ENCODE measurements at places on chromosomes 7 and 10.

DNA sequence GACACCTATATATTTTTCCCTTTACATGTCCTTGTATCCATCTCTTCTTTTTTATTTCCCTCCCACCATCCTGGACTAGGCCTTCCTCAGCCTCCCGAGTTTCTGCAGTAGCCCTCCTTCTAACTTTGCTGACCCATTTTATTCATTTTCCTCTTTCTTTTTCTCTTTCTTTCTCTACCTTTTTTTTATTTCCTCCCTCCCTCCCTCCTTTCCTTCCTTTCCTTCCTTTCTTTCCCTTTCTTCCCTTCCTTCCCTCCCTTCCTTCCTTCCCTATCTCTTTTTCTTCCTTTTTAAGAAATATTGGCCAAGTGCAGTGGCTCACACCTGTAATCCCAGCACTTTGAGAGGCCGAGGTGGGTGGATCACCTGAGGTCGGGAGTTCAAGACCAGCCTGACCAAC is 9.7 kb upstream of the CAMK2G start:
- no peak for DNase-seq

DNA sequence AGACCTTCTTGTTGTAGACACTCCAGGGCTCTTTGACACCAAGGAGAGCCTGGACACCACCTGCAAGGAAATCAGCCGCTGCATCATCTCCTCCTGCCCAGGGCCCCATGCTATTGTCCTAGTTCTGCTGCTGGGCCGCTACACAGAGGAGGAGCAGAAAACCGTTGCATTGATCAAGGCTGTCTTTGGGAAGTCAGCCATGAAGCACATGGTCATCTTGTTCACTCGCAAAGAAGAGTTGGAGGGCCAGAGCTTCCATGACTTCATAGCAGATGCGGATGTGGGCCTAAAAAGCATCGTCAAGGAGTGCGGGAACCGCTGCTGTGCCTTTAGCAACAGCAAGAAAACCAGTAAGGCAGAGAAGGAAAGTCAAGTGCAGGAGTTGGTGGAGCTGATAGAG is 5.5 kb downstream of the GIMAP7 start:
- DNase-seq: no peak

DNA sequence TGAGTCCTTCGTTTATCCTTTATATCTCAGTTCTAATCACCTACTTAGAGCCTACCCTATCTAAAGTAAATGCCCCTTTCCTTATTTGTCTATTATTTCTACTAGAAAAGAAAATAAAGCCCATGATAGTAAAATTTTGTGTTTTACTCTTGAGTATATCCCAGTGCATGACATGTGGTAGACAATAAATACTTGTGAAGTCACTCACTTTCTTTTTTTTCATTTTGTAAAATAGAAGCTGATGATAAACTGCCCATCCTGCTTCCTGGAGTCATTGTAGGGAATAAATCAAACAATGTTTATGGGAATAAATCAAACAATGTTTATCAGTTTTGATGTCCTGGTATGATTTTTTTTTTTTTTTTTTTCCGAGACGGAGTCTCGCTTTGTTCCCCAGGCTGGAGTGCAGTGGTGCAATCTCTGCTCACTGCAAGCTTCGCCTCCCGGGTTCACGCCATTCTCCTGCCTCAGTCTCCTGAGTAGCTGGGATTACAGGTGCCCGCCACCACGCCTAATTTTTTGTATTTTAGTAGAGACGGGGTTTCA is 36.1 kb downstream of the BTRC start:
- DNase-seq: no peak

GRCh38 chr10:24822590-24822989 is 98.9 kb upstream of the ARHGAP21 start:
- DNase-seq: no peak

DNA sequence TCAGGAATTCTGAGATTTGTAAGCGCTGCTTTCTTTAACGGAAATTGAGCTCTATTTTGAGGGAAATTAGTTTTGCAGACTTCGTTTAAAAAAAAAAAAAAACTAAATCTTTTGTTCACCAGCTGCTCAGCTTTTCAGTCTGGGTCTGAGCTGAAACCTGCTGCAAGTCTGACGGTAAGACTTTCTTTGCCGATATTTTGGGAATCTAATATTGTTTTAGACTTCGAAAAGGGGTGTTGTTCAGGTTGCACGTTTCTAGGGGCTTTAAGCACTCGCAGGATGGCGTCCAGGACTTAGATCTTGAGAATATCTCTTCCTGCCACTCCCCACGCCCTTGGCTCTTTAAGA is 1.8 kb upstream of the MEOX2 start:
- DNase-seq: no peak

GRCh38 chr10:30587522-30588031 is 42.0 kb downstream of the LYZL2 start:
- DNase-seq: no peak

DNA sequence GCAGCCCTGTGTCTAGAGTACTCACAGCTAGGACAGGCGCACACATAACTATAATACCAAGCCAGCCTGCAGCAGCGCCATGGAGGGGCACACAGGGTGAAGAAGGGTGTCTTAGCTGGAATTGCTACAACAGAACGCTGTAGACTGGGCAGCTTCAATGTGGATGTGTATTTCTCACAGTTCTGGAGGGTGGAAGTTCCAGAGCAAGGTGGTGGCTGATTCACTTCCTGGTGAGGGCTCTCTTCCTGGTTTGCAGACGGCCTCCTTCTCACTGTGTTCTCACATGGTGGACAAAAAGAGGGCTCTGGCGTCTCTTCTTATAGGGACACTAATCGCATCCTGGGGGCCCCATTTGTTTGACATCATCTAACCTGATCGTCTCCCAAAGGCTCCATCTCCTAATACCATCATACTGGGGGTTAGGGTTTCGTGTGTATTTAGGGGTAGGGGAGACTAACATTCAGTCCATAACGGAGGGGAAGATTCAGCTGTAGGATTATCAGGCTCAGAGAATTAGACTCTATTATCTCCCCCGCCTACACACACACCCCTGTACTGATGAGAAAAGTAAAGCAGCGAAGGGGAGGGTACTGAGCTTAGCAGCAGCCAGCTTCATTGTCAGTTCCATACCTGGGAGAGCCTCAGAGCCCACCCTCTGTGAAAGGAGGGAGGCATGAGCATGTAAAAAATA is 289.1 kb downstream of the CCDC3 start:
- DNase-seq: no peak

DNA sequence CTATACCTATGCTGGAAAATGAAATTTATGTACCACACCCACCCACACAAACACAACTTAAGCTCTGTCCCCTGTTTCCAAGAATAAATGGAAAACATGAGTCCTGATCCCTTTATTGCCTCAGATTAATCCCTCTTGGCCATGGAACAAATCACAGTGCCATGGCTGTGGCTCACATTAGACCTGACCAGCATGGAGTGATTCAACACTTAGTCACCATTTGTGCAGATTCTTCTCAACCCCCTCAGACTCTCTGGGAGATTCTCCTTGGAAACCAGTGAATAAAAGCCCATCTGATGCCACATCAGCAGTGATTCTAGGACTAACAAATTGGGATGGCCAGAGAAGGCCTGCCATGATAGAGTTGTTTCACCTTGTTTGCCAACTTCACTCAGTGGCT is 204.4 kb upstream of the TMEM72 start:
- no peak for DNase-seq

DNA sequence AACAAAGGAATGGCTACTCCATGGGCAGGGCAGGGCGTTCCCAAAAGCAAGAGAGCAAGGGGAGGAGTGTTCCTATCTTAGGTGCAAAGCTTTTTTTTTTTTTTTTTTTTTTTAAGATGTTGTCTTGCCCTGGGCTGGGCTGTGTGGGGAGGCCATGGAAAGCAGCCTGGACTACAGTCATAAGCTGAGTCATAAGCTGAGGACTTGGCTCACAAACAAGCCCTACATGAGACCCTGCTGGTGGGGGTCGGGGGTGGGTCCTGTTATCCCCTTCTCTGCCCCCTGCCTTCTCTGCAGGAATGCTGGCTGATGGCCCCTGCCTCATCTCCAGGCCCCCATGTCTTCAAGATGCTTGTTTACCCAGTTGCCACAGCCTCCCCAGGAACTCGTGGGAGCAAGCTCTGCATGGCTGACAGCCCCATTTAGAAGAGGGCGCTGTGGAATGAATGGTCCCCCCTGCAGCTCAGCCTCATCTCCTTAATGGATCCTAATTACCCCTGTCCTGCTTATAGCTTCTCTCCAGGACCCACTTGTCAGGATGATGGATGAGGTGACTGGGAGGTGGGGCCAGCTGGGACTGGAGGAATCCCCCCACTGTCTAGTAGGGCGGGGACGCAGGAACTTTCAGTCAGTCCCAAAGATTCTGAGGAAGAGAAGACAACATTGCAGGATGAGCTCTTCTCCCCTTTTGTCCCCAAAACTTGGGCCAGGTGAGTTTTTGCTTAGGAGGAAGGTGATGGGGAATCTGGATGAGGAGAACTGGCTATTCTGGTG is 340.8 kb upstream of the PODXL start:
- peak; percentile 95 for DNase-seq

- DNase-seq: no peak
Measured at GRCh38 chr7:140592964-140593671, 47.5 kb downstream of the DENND2A start.

GRCh38 chr7:102320601-102321350 is 34.1 kb downstream of the SH2B2 start:
- no peak for DNase-seq

DNA sequence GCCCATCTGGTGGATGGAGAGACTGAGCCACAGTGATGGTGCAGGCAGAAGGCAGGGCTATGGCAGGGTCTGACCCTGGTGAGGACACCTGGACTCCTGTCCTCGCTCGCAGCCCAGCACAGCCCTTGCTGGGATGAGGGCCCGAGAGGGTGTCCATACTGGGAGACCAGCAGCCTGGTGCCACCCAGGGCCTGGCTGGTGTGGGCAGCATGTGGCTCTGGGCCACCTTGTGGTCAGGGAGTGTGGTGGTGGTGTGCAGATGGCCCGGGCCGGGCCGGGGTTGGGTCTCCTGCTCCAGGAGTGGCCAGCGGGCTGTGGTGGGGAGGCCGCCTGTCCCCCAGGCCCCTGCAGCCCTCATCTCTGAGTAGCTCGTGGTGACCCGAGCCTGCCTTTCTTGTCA is 14.9 kb downstream of the ADCY1 start:
- no peak for DNase-seq

- no peak for DNase-seq
Measured at GRCh38 chr10:126229686-126230085, 158.6 kb downstream of the ADAM12 start.

DNA sequence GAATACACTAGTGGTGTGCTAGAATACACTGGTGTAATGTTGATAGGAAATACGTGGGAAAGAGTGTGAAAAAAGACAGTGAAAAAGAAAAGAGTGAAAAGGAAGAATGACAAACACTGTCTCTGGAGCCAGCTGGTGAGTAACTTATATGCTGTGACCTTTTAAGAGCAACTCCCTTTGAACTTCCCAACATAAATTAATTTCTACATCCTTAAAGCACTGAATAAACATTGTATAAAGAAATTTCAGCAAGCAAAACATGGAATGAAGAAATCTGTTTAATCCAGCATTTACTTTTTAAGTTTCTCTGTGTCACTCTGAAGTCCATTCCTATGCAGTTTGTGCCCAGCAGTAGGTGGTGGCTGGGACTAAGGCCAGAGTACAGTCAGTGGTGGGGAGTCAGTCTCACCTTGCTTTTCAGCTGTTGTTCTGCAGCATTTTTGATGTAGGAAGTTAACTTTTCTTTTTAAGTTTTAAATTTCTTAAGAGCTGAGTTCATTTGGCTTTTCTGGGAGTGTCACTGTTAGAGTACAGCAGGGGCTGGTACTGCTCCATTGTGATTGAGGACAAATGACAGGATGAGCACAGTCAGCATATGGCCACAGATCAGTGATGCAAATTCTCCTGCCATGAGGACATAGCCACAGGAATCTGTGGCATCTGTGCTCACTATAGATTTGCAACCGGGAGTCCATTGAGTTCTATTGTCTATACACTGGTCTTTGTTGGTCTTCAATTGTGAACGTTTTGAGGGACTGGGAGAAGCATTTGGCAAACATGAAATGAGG is 321.8 kb downstream of the ZNF248 start:
- DNase-seq: no peak

GRCh38 chr10:113341138-113341537 is 211.7 kb upstream of the HABP2 start:
- no peak for DNase-seq

DNA sequence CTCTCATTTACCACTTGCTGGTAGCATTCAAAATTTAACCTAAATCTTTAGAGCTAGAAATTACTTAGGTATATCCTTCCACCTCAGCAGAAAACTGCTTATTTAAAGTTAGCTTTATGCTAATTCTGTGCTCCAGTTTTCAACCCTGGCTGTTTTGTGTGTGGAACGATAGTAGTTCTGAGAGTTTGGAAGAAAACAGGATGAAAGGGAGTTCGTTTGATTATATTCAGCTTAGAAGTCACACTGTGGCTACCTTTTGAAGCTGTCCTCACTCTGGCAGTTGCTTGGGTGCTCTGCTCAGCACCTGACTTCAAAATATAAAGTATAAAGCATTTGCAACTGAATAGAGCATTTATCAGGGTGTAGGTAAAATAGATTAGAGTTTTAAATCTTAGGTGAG is 2.6 kb upstream of the ASCC1 start:
- DNase-seq: no peak

DNA sequence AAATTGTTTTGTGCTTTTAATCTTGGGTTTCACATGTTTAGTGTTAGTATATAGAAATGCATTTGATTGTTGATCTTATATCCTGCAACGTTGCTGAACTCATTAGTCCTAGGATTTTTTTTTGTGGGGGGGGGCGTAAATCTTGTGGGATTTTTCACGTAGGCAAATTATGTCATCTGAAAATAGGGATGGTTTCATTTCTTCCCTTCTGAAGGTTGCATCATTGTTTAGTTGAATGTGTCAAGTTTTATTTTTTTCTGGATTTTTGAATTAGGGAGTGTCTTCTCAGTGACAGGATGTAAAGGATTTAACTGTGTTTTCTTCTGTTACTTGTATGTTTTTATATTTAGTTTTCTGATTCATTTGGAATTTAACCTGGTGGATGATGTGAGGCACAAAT is 26.7 kb downstream of the MKLN1 start:
- no peak for DNase-seq

GRCh38 chr7:136997735-136998134 is 129.3 kb downstream of the CHRM2 start:
- DNase-seq: no peak

GRCh38 chr7:67311901-67312300 is 315.3 kb downstream of the TYW1 start:
- no peak for DNase-seq

GRCh38 chr7:53350241-53350640 is 314.8 kb downstream of the POM121L12 start:
- DNase-seq: no peak

- no peak for DNase-seq
Measured at GRCh38 chr10:80100861-80101695, 22.6 kb downstream of the TMEM254 start.

GRCh38 chr10:114801411-114801813 is 20.2 kb upstream of the FHIP2A start:
- DNase-seq: no peak

DNA sequence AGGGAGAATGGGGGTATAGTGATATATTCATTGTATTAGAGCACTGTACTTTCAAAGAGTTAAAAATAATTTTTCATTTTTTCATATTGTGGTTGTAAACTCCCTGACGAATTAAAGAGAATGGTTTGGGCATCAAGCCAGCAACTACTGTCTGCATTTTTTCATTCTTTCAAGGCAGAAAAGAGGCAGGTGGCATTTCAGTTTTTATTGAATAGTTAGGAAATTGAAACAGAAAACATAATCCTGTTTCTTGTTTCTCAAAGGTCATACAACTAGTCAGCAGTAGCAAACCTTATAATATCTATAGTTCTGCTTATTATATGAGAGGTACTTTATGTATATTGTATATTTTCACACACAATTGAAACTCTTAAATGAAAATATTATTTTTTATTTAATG is 303.9 kb upstream of the KCND2 start:
- DNase-seq: no peak
